ENCODE measurements at places on chromosomes 2 and 18. TPM values are rescaled to one million over a fixed set of nuclear protein-coding genes. Genes with fewer than 3 reads are reported as not detected.

Gene GKN2
- total RNA-seq = not detected

Gene GPR39
- 3.1 TPM for total RNA-seq

Gene NEU4
- not detected for total RNA-seq

Gene ICA1L
- 6.4 TPM for total RNA-seq

Gene CNTNAP5
- not detected for total RNA-seq

Gene PJVK
- total RNA-seq = 2.2 TPM

Gene DNAH7
- 1.4 TPM for total RNA-seq

Gene MOGAT1
- not detected for total RNA-seq

Gene VIT
- total RNA-seq = 0.37 TPM

Gene ATP5MC3
- 92.7 TPM for total RNA-seq

Gene ATP6V1B1
- total RNA-seq = 0.62 TPM

Gene IL1R1
- total RNA-seq = 11.2 TPM

Data from uterine smooth muscle cell (primary cell).